ENCODE measurements at places on chromosomes 12 and 14.
A peak's percentile ranks its signal among the peaks of the same experiment; 100 is the strongest.

GRCh38 chr12:79547044-79547734 lies 143.6 kb downstream of the PAWR start:
- DNase-seq, result no peak

DNA sequence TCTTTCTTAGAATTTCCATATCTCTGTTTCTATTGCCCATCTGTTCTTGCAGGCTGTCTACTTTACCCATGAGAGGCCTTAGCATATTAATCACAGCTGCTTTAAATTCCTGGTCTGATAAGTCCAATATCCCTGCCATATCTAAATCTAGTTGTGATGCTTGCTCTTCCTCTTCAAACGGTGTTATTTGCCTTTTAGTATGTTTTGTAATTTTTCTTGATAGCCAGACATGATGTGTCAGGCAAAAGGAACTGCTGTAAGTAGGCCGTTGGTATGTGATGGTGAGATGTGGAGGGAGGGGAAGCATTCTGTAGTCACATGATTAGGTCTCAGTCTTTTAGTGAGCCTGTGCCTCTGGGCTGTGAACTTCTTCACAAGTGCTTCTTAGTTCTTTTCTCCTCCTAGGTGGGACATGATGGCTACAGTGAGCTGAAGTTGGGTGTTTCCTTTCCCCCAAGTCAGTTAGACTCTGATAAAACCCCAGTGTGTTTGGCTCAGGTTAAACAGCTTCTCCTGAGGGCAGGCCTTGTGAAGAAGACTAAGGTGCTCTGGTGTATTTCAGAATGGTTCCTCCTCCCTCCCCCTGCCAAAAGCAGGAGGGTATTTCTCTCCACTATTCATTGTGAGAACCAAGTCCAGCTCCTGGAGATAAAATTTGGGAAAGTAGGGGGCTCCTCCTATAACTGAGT lies 195.9 kb upstream of the PARP11 start:
- DNase-seq, result no peak

DNA sequence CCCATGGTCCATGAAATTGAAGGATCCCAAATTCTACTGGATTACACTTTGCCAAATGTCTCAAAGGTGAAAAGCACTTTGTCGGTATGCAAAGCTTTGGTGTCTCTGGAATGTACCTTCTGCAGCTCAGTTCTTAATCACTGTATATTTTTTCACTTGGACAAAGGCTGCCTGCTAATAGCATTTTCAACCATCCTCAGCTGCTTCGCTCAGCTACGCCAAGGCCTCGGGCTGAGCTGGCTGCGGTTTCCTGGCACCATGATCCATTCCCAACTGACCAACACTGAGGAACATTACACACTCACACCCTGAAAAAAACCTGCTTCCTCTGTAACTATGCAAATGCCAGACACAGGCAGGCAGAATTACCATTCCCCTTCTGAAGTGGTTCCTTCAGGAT lies 335.2 kb downstream of the DPF3 start:
- DNase-seq, result no peak

DNA sequence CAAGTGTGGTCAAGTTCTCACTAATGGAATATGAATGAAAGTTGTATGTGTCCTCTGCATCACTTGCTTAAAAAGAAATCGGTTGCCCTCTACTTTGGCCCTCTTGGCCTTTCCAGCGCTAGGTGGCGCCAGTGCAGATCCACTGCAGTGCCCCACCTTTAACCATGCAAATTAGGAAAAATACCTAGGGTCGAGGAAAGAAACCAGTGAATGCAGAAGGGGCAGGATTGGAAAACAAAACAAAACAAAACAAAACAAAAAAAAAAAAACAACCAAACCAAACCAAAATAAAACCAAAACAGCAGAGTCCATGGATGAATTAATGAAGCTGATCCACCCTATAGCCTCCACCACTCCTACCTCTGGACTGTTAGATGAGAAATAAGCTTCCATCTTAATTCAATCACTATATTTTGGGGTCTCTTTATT lies 12.9 kb upstream of the NEMF start:
- peak; percentile 80 for DNase-seq

DNA sequence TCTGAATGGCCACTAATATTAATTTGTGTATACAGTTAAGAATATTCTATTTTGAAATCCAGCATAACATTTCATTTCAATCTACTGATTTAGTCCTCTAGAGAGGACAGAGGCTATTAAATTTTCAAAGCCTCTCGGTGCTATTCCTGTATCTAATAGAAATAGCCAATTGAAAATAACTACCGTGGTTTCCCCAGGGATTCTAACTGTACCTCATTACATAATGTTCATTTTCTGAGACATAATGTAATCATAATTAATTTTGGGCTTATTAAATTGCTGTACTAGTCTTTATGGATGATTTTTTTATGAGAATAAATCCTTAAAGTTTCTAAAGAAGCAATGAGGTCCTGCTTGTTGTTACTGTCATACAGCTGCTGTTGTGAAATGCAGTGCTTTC lies 38.6 kb upstream of the ACSS3 start:
- DNase-seq, result no peak

- DNase-seq, result no peak
Measured at GRCh38 chr12:6341417-6342139, at the start of gene TNFRSF1A. TSS of gene TNFRSF1A (minus strand) at chr12:6342076. CDS start at chr12:6341814, 262 bp downstream.

- DNase-seq, result no peak
Measured at GRCh38 chr12:105272814-105273416, 36.9 kb upstream of the APPL2 start.

- DNase-seq, result no peak
Measured at GRCh38 chr14:73719791-73720190, 5.6 kb upstream of the PNMA1 start.

- DNase-seq, result no peak
Measured at GRCh38 chr12:49983892-49984291, 11.1 kb downstream of the AQP6 start.

DNA sequence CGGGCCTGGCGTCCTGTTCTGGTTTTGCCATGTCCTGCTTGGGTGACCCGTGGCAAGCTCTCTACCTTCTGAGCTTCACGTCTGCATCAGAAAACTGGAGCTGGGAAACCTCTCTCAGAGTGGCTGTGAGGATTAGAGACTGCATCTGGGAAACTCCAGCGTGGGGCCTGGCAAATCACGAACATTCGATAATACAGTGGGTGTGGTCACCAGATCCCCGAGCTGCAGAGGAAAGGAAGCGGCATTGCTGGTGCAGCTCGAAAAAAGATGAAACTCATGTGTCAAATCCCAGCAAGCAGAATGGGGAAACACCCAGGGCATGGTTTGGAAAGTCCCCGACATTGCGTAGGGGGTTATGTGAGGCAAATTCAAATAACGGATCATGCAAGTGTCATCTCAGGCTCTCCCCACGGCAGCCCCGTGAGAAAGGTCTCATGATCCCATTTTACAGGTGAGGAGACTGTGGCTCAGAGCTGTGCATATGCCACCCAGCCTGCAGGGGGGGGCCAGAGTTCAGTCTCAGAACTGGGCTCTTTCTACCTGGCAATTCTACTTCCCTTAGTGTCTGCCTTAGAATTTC lies 98.1 kb upstream of the VRK1 start:
- DNase-seq, result no peak

GRCh38 chr14:102510616-102511520 lies 1.3 kb upstream of the ANKRD9 start:
- no peak for DNase-seq

DNA sequence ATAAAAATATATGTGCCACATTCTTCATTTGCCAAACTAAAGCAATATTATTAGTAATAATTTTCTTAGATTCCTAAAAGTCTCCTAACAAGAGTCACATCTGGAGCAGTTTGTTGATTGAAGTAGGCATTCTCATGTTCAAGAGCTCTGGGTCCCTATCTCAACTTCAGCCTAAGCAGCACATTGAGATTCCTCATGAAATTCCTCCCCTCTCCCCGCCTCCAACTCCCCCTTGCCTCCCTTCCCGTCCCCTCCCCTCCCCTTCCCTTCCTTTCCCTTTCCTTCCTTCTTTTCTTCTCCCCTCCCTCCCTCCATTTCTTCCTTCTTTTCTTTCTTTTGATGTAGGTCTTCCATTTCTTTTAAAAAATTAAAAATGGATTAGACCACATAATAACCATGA lies 48.7 kb upstream of the NAV3 start:
- no peak for DNase-seq

GRCh38 chr12:98470469-98471082 lies 44.8 kb upstream of the TMPO start:
- no peak for DNase-seq

DNA sequence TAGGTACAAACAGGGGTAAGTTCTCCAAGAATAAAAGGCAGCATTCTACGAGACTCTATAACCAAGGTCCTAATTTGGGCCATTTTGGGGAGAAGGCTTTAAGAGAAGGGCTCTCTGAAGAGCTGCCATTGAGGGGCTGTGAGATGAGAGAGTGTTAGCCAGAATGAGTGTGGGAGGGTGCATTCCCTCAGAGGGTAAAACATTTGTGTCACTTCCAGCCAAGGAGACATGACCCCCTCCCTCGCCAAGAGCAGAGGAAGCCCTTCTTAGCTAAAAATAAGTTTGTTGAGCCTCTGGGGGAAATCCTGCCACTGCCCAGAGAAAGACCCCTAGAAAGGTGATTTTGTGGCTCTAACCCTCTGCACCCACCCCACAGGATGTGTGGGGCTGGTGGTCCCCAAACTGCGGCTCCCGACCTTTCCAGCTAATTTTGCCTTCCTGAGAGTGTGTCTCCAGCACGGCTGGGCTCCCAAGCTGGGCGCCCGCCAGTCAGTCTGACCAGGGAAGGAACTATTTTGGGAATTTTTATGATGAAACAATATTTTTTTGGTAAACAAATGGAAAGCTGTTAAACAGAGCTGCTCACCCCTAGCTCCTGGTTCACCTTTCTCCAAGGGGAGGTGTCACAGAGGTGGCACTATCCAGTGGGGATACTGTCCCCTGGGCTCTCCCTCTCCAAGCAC lies 65.9 kb upstream of the JDP2 start:
- no peak for DNase-seq

DNA sequence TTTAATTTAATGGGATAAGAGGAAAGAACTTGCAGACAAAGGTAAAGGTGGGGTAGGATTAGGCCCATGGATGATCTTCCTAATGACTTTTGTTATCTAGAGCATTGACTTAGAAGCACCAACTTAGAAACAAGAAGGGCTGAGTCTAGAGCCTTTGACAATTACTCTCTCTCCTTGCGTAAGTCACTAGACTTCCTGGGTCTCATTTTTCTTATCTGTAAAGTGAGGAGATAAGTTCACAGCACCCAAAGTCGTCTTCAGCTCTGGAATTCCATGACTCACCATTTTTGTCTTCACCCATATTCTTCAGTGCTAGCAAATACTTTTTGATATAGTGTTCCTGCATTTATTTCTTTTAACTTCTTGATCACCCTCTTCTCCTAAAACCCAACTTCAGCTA lies 75.7 kb downstream of the SSPN start:
- DNase-seq, result no peak

DNA sequence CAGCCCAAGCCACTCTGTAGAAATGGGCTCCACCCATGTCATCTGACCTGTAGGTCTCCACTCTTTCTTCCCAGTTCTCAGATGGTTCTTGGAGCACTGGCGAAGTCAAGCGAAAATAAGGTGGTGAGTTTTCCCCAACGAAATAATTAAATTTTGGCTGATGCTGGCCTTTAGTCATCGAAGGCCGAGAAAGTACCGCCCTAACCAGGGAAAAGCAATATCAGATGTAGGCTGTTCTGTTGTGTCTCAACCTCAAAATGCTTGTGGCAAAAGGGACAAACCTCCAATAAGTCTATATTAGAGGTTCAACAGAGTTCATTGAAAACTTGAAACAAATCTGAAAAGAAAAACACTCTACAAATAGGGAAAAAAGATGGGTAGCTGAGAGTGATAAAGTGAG lies 48.6 kb upstream of the BCAT1 start:
- no peak for DNase-seq

DNA sequence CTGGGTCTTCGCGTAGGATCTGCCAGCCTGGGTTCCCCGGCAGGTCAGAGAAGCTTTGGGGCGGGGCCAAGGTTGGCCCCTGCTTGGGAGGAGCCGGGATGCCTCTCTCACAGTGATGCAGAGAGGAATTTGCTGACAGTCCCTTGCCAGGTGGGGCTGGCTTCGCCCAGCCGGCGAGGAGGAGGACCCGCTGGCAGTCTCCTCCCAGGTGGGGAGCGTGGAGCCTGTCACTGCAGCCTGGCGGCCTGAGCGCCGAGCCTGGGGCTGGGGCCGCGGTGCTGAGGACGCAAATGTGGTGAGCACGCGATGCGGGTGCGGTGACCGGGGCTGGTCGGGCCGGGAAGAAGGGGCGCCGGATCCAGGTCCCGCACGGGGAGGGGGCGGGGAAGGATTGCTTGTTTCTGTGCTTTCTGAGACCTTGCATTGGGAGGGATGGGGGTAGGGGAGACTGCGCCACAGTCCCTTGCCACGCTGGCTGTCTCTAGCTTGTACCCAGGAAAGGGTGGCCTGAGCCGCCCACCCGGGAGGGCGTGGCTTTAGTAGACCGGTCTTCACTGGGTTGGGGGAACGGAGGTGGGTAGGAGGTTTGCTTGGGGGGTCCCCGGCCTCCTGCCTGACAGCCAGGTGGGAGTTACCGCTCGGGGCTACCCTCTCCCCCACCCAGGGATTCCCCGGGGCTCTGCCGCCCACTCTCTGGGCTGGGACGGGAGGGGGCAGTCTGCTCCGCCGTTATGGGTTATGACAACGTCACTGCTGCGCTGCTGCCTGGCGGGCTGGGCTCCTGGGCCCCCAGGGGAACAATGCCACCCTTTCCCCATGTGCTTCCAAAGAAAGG lies at the start of gene TMEM63C:
TMEM63C (plus strand) TSS at position 196 of the 835 bp plus-strand sequence. CDS start 37,016 bp downstream, outside the sequence.
- DNase-seq, result peak; percentile 80

DNA sequence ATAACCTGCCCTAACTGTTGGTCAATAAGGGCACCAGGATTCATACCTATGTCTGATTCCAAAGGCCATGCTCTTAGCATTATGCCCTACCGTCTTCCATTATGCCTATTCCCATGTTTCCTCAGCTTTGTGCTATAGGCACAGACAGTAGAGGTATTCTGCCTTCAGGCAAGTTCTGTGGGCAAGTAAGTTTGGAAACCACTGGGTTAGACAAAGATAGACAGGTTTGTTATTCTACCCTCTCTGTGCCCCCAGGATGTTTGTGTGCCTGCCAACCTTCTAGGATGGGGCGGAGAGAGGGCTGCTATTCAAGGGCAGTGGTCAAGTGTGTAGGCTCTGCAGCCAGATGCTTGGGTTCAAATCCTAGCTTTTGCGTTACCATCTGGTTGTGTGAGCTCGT lies 4.6 kb downstream of the RAPGEF3 start:
- no peak for DNase-seq

- no peak for DNase-seq
Measured at GRCh38 chr14:88321692-88322503, 1.2 kb downstream of the KCNK10 start.

DNA sequence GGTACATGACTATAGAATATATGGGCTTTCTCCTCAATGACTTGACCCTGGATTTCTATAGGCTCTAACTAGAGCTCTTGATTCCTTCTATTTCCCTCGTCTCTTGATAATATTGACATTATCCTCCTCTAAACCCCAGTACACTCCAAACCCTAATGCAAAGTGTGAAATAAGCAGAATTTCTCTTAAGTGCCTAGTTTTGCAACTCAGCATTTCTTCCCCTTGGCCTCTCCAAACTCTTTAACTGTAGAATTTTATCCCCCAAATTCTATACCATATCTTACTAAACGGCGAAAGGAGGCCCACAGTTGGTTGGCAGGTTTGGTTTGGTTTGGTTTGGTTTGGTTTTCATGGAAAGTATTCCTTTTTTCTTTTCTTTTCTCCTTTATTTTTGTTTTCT lies 498.7 kb downstream of the CCER1 start:
- no peak for DNase-seq
